Stimulated activated CD4-positive, alpha-beta T cell treated with anti-CD3 and anti-CD28 coated beads, TNF-alpha, amount 100 ng/mL, for 48 hours (primary cell): ENCODE measurements at places on chromosomes 7 and 10.

DNA sequence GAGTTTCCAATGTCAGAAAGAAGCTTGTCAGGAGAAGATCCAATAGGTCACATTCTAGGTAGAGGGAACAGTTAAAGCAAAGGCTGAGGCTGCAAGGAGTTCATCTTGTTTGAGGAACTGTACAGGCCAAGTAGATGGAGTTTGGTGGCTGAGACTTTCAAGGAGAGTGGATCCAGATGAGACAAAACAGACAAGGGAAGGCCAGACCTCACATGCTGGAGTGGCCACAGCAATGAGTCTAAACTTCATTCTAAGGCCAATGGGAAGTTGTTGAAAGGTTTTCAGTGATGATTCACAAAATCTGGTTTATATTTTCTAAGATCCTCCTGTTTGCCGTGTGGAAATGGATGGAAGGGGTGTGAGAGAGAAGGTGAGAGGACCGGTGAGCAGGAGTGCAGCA, 40.0 kb downstream of the EPDR1 start:
- no peak for DNase-seq

GRCh38 chr7:102287111-102287980, 678 bp downstream of the SH2B2 start:
- no peak for DNase-seq

DNA sequence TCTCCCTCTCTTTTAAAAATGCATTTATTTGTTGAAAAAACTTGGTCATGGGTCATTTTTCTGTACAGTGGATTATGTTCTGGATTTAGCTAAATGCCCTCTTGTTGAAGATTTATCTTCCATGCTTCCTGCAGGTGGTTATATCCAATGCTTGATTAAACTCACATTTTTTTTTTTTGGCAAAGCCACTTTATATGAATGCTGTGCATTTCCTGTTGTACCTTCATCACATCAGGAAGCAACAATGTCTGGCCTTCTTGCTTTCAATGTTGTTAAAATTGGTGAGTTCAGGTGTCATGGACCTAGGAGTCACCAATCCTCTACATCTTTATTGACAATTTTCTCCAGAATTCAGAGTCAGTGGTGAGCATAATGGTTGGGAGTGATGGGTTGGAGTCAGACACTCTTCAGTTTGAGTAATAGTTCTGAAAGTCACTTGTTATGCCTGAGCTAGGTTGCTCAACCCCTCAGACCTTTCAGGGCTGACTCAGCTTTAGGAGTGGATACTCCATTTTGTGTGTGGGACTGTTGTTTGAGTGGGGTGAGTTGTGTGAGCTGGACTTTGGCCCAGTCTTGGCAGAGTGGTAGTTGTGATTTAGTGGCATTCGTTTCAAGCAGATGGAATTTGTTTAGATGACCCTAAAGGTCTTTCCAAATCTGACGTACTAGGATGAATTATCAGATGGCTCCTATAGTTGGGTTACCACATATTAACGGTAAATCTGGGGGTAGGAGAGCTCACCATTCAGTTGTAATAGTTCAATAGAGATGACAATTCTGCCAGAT, 213.5 kb upstream of the ZNF32 start:
- no peak for DNase-seq

DNA sequence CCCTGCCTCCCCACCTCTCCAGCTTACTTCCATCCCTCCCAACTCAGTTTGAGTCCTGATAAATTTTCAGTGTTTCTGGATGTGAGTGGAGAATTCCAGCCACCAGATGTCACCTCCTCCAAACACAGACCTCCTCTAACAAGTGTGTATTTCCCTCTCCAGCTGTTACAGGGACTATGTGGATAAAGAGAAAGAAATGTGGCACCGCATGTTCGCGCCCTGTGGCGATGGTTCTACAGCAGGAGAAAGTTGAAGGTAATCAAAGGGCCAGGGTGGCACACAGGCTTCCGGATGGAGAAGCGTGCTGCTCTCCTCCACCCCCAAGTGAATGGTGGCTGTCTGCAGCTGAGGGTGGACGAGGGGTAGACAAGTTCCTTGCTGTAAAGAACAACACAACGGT, 14.7 kb downstream of the FKBP6 start:
- DNase-seq: no peak

- DNase-seq: no peak
These were observed 35.4 kb downstream of the PAPSS2 start for GRCh38 chr10:87695074-87695473.

DNA sequence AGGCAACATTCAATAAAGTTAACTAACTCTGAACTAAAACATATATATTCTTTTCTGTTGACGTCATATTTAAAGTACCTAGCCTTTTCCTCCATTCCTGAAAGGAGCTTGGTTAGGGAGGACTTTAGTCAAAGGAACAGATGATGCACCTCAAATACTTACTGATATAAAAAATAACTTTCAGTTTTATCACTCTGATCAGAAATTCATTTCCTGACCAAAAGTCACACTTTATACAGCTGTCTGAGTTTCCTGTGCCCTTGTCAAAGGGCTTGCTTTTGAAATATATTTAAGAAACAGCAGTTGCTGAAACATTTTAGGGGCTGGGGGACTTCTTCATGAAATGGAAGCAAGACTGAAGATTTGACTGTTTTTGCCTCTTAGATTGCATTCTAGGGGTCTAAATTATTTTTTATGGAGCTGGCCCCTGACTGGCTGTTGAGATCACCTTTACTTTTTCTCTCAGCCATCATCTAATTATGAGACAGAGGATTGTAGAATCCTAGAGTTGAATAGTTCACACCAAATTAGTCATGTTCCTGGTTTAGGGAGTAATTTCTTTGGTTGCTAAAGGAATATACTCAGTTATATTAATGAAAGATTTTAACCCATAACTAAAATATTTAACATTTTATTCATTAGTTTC, 46.6 kb downstream of the GLCCI1 start:
- DNase-seq: no peak

DNA sequence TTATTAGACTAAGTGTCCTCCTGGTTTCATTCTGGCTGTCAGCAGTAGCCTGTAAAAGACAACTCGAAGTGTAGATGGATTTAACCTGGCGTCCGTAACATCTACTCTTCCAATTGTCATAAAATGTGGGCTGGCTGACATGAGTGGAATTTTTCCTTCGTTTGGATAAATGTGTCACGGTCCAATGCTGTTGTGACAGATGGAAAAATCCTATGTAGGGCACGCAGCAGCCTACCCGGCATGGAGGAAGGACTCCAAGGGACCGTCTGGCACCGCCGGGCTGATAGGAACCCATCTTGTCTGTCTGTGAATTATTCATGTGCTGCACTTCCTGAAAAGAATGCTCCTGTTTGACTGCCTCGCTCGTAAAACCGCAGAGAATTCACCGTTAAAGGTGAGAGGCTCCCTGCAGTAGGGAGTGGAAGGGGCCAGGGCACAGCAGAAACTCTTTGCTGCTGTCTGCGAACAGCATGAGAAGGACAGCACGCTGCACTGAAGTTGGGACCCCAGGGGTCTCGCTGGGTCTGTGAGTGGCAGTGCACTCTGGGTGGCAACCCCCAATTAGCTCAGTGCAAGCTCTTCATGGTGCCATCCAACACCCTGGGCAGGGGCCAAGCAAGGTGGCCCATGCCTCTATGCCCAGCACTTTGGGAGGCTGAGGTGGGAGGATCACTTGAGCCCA, 1.6 kb upstream of the ORAI2 start:
- DNase-seq: no peak

GRCh38 chr10:117731121-117731791, 188.7 kb downstream of the EMX2 start:
- DNase-seq: no peak

GRCh38 chr7:73717025-73717807, 2.3 kb downstream of the STX1A start:
- no peak for DNase-seq

GRCh38 chr10:282294-283139, 147.3 kb downstream of the ZMYND11 start:
- DNase-seq: no peak

GRCh38 chr10:114920459-114920858, 17.5 kb upstream of the TRUB1 start:
- DNase-seq: no peak

DNA sequence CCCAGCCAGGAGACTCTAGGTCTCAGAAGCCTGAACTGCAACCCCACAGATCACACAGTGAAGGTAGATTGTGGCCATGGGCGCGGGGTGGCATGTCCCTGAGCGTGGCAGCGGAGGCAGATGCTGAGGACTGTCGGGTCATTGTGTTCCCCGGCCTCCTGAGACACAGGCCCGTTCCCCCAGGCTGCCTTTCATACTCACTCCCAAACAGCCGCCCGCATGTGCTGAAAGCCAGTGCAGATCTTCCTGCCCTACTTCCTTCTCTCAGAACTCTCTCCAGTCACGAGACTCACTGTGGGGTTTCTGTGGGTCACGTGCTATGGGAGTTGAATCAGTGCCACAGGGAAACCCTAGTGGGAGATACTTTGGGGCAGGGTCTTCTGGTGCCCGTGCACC, 48.0 kb downstream of the ZNF467 start:
- no peak for DNase-seq

GRCh38 chr7:44394112-44394447, 68.7 kb upstream of the CAMK2B start:
- no peak for DNase-seq

- DNase-seq: no peak
These were observed 240.2 kb upstream of the NPSR1 start for GRCh38 chr7:34417781-34418180.

DNA sequence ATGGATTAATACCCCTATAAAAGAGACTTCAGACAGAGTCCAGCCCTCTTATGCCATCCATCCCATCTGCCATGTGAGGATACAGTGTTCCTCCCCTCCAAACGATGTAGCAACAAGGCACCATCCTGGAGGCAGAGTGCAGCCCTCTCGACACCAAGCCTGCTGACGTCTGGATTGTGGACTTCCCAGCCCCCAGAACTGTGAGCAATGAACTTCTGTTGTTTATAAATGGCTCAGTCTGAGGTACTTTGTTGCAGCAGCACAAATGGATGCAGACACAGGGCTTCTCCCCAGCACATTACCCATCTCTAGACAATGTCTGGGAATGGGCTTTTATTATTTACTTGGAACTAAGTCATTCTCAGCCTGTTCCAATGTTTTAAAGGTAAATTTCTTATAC, 195.6 kb downstream of the WDR37 start:
- no peak for DNase-seq

DNA sequence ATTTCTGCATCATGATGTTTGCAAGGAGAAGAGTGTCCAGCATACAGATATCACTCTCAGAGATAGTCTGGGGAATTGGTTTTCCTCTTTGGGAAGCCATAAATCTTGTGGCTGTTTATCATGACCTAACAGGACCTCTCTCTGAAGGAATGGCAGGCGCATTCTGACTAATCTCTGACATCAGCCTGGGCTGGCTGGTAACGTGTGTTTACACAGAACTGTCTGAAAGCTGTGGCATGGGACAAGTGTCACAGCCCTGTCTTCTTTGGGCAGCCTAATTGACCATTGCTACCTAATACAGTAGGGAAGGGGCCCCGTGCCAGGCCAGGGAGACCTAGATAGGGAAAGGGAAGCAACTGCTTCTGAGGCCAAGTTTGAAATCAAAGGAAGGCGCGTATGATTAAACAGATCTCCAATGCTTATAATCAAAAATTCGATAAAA, 73.9 kb upstream of the CABCOCO1 start:
- DNase-seq: no peak

DNA sequence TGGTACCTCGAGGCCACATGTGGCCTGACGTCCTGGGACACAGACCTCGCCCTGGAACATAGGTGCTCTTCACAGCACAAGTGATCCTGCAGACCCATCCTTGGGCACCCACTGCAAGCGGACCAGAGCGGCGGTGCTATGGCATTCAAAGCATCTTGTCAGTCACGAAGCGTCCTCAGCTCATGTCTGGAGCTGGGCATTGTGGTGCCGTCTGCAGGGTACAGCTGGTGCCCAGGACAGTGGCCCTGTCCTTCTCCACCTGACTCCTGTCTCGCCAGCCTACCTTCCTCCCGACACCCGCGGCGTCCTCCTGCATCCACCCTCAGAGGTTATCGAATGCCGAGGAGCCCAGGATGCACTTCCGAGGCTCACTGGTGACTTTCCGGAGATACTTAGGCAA, 26.5 kb downstream of the ADGRA1 start:
- DNase-seq: no peak

- DNase-seq: no peak
These were observed 90.0 kb upstream of the FEZF1 start for GRCh38 chr7:122394512-122394911.

GRCh38 chr7:74069086-74069541, 14.5 kb upstream of the LIMK1 start:
- no peak for DNase-seq

DNA sequence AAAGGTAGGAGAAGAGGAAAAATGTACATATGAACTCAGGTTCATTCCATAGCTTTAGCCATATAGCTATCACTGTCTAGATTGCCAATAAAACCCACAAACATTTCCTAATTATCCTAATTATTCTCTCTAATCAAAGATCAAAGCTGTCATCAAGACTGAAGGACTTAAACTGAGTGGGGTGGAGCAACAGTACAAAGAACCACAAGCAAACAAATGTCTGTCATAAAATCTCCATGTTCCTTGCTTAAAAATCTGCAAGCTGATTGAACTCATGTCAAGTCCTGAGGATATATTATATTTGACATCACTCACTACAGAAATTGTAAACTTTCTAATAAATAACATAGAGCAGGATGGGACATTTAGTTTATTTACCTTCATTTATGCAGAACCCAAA, 315.9 kb downstream of the SNX13 start:
- no peak for DNase-seq

- DNase-seq: no peak
These were observed 483.9 kb downstream of the SH2D4B start for GRCh38 chr10:81021428-81022129.

GRCh38 chr10:10564081-10564794, 453.4 kb upstream of the CELF2 start:
- DNase-seq: no peak

- DNase-seq: no peak
These were observed 10.2 kb upstream of the CCDC71L start for GRCh38 chr7:106671160-106671559.

DNA sequence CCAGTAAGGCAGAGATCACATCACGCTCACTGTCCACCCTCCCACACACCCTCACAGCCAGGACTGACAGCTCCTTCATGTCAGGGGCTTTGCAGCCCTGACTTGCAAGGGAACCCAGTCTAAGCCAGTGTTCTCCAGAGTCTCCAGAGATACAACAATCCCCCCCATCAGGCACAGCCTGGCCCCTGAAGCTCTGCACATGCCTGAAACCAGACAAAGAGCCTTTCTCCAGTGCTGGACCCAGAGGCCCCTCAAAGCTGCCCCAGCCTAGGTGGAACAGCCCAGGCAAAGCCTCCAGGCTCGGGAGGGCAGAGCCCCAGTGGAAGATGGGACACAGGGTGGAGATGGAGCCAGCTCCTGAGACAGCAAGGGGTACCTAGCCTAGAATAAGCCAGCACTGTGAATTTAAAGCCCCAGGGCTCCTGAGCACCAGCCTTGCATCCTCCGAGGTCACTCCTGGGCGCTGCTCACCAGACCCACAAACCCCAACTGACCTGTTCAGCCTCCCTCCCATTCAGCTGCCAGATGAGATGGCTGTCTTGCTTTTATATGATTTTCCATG, 50.2 kb downstream of the GRID1 start:
- no peak for DNase-seq

DNA sequence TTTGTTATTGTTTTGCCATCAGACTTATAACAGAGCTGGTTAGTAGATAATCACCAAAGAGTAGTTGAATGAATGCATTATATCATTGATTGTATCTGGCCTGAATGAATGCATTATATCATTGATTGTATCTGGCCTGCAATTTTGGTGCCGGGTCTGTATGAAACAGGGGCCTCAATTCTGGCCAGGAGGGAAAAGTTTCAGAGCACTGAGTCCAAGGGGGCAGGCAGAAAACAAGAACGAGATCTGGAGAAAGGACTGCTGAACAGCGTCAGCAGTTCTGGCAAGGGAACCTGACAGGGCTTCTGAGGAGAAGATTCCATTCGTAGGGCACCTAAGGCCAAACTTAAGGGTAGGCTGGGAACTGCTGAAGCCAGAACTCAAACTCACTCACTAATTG, 128.0 kb downstream of the SEMA3C start:
- no peak for DNase-seq
